ENCODE measurements at places on chromosomes 3 and 15.

- no peak for DNase-seq
Observed at GRCh38 chr3:131530843-131531242, 28.1 kb upstream of the MRPL3 start.

GRCh38 chr3:64443546-64444381 is 218.5 kb upstream of the PRICKLE2 start:
- peak; percentile 37 for DNase-seq

GRCh38 chr3:170037463-170038433 is at the start of gene GPR160:
Gene GPR160 (plus strand): TSS chr3:170037995. CDS start chr3:170083973, 45,978 bp downstream.
- peak; percentile 51 for DNase-seq

GRCh38 chr3:24048843-24049242 is 103.8 kb downstream of the NR1D2 start:
- no peak for DNase-seq

DNA sequence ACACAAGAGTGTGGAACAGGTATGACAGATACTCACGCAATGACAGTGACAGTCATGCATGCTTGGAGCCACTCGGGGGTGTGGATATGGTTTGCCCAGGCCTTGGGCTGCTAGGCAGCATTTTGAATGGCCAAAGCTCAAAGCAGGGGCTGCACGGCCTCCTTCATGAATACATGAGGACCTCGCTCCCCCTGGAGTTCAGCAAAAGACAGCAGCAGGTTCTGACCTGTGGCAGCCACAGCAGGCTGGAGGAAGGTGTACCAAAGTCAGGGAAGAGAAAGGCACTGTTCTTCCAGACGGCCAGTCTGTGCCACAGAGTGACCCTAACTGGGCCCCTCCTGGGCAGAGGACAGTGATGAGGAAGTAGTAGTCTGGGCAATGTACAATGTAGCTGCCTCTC is 88.2 kb upstream of the C2CD4B start:
- DNase-seq = peak; percentile 2

DNA sequence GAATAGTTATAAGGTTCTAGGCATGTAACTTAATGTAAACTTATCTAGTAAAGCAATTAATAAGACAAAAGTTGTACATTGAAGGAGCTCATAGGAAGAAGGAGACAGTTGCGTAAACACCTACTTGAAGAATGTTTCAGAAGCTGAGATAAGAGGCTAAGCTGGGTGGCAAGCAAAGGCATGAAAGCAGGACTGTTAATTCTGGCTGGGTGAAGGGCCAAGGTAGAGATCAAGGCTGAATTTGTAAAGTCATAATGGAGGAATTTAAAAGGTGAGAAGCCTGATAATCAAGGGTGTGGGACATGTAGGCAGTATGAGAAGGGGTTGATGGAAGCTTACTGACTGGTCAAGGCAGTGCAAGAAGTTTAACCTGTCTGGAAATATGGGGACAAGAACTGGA is 80.4 kb upstream of the TGFBR2 start:
- no peak for DNase-seq

DNA sequence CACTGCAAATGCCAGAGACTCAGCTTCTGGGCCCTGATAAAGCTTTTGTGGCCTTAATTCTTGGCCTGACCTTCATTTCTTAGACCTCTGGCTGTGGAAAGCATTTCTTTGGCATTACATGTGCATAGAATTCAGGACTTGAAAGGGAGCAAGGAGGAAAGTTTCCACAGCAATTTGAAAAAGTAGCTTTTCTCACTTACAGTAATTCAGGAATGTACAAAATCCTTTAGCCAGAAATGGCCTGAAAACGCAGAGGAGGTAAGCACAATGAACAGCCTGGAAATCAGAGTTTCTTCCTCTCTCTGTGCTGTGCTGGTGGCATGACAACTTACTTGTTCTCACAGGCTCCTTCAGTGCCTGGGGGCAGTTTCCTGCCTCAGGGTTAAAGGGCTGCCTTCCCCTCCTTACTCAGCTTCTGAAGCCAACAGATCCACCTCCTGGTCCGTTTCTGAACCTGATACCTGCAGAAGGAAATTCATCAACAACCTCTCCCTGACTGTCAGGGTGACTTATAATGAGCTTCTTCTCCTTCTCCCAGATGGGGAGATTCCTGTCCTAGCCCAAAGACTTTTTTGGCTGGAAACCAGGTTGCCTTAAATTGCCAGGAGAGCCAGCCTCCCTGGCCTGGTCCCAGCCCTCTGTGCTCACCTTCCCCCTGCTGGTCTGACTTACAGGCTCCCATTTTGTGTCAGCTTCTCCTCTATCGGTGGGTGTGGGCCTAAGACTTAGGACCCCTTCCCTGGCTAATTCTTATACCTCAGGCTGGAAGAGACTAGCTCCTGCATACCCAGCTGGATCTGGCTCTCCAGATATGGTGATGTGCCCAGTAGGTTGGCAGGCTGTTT is 102.3 kb downstream of the MYRIP start:
- peak; percentile 72 for DNase-seq

DNA sequence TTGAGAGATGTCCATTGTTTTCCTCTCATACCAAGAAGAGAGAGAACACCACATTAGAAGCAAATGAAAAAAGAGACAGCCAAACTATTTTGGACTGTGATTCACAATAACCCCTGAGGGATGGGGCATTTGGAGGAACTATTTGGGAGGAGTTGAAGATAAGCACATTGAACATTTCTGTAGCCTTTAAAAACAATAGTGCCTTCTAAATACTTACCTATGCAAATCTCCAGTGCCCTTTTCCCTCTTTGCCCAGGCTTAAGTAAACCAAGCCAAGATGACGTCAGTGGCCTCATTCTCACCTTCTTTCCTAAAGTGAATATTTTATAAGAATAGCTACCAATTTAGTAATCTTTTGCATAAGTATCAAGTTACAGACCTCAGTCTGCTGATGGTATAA is 89.7 kb upstream of the COL8A1 start:
- no peak for DNase-seq

GRCh38 chr15:50144341-50145120 is 25.5 kb upstream of the ATP8B4 start:
- DNase-seq = no peak

DNA sequence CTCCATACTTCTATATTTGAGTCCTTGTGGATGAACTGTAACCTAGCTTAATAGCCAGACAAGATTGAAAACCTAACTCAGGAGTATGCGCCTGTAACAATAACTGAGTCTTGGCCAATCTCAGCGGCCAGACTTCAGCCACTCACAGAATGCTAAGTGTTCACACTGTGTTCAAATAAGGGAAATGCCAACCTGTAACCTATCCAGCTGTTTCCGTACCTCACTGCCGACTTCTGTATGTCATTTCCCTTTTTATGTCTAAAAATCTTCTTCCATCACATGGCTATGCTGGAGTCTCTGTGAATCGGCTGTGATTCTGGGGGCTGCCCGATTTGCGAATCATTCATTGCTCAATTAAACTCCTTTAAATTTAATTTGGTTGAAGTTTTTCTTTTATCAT is 169.2 kb downstream of the NFKBIZ start:
- DNase-seq = no peak

DNA sequence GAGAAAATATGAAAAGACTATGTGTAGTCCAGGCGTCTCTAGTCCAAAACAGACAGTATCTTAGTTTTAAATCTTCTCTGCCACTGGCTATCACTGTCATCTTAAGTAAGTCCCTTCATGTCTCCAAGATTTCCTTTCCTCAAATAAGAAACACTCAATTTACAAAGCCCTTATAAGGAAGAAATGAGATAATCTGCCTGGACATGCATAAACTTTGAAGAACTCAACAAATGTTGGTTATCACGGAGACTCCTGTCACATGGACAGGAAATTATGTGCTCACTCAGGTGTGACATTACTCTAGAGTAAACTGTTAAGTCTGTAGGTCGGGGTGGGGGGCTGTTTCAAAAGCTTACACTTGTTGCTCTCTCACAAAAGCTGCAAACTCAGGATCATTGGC is 91.9 kb downstream of the IMPG2 start:
- DNase-seq = no peak

GRCh38 chr3:44434834-44435510 is 42.5 kb downstream of the ZNF445 start:
- no peak for DNase-seq

DNA sequence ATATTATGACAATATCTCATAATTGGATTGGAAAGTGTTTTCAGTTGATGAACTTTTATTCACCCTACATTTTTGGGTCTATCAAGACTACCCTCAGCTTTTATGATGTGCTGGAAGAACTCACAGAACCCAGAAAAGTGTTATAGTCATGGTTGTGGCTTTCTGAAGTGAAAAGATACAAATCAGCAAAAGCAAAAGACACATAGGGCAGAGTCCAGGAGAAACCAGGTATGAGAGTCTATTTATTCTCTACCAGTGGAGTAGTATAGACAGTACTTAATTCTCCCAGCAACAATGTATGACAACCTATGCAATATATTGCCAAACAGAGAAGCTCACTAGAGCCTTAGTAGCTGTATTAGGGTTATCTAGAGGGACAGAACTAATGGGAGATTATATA is 280.4 kb upstream of the TTC14 start:
- no peak for DNase-seq

GRCh38 chr15:48939648-48940047 is 24.1 kb downstream of the SHC4 start:
- peak; percentile 96 for DNase-seq

DNA sequence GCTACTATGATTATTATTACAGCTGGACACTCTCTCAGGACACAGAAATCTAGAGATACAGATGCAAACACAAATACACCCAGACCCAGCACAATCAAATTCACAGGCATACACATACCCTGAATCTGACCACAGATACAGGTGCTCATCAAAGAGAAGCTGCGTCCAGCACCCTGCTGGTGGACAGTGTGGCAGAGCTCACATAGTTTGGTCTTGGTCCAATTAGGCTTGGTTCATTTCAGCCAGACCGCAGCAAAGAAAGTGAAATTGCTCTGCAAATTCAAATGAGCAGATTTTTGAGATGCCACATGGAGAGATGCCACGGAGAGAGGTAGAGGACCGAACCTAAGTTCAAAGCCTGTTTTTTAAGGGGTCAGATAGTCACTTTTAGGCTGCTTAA is 55.6 kb downstream of the ANAPC13 start:
- no peak for DNase-seq

DNA sequence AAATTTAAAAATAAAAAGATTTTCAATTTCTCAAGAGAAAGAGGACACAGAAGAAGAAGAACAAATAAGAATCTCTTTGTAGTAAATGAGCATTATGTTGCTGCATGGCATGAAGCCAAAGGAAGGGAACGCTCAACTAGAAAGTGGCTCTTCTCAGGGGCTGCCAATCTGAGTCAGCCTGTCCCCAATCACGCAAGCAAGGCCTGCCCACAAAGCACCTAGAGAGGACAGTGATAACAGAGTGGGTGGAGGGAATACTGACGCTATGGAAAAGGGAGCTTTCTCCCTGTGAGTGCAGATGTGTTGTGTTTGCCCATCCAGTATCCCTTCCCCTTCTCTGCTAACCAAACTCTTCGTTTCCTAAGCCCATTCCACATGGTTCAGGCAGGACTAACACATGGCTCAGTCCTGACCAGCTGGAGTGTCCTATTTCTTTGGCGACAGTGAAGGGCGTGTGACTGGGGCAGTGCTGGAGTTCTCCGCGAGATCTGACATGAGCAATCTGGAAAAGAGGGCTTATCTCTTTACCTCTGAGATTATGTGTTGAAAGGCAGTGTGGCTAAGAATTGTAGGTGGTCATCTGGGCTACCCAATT is 14.2 kb downstream of the FBN1 start:
- DNase-seq = no peak

- no peak for DNase-seq
Observed at GRCh38 chr3:170171563-170171962, 10.0 kb downstream of the PHC3 start.

GRCh38 chr3:34109846-34110245 is 311.4 kb downstream of the PDCD6IP start:
- DNase-seq = no peak
